ENCODE measurements at places on chromosomes 3 and 15.

DNA sequence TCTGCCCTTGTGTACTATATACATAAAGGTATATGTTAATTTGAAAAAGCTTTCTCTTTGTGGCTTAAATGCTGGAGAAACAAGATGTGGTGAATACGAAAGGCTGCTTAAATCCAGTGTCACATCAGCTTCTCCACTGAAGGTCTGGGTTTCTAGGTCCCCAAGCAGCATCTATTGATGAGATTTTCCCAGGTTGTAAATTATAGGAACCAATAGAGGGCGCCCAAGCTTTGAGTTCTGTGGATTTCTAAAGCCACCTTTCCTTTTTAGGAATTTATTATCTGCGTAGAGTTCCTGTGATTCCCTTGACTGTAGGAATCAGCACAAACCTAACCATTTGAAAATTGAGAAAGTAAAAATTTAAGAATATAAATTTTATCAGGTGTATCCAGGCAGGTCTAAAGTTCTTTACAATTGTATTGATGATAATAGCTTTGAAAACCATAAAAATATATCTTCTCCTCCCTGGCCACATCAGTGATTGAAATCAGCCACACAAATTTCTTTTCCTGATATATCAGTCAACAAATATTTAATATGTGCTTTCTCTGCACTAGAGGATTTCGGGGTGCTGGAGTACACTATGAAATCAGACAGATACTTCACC is 88.3 kb upstream of the ADAMTSL3 start:
- no peak for DNase-seq

GRCh38 chr3:154089421-154090420 is 31.5 kb upstream of the ARHGEF26 start:
- peak; percentile 34 for DNase-seq

- no peak for DNase-seq
Observed at GRCh38 chr15:81680829-81681228, 306.8 kb upstream of the TMC3 start.

DNA sequence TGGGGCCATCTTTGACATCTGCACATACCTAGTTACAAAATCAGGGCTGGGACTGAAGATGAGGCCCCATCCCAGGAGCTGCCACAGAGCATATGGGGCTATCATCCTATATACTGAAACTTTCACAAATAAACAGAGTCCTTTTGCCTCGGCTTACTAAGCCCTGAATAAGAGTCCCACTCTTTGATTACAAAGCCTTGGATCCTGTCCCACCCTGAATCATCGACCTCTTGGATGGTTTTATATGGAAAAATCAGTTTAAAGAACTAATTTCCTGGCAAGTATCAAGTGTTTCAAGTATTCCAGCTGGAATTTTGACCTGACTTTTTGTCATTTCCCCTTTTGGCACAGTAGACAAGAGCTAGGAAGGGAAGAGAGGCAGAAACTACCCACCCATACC is 331.3 kb upstream of the FRG2C start:
- DNase-seq: no peak

DNA sequence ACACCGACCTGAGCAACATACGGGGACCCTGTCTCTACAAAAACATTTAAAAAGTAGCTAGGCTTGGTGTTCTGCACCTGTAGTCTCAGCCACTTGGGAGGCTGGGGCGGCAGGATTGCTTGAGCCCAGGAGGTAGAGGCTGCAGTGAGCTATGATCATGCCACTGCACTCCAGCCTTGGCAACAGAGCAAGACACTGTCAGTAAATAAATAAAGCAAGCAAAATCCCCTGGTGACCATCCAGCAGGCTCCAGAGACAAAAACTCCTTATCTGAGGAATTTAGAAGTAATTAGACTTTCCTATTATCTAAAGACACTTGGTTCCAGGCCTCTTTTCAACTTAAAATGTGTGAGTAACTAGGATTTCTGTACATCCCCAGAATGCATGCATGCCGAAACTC is 29.5 kb upstream of the ZNF774 start:
- DNase-seq: no peak

- no peak for DNase-seq
Observed at GRCh38 chr3:73179601-73180000, 118.1 kb downstream of the EBLN2 start.

GRCh38 chr3:99774467-99774866 is 43.2 kb upstream of the CMSS1 start:
- no peak for DNase-seq

DNA sequence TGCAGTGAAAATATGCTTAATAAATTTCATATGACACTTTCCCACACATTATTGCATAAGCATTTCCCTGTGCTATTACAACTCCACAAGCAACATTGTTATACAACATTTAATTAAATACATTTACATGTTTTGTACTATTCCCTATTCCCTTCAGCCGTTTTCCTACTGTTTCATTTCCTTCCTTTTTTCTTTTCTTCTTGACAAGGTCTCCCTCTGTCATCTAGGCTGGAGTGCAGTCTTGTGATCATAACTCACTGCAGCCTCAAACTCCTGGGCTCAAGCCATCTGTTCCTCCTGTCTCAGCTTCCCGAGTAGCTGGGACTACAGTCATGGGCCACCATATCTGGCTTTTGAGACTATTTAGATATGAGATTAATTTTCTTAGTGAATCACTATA is 254.7 kb downstream of the NFKBIZ start:
- no peak for DNase-seq

GRCh38 chr3:123712077-123712860 is 127.4 kb upstream of the HACD2 start:
- no peak for DNase-seq

- no peak for DNase-seq
Observed at GRCh38 chr15:56894601-56895000, 23.8 kb upstream of the TCF12 start.

DNA sequence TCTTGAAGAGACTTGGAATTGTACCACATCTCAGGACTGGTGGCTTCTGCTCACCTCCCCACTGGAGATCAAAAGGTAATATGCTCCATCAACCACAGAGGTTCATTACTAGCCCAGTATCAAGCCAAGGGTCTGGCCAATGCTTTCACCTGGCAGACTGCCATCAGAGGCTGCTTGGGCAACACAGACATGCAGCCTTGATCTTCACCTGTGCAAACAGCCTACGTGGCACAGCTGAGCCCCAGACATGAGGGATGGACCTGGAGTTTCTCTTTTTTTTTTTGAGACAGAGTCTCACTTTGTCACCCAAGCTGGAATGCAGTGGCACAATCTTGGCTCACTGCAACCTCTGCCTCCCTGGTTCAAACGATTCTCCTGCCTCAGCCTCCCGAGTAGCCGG is 105.6 kb upstream of the HES1 start:
- peak; percentile 88 for DNase-seq

- no peak for DNase-seq
Observed at GRCh38 chr3:135325726-135326235, 530.7 kb downstream of the EPHB1 start.

DNA sequence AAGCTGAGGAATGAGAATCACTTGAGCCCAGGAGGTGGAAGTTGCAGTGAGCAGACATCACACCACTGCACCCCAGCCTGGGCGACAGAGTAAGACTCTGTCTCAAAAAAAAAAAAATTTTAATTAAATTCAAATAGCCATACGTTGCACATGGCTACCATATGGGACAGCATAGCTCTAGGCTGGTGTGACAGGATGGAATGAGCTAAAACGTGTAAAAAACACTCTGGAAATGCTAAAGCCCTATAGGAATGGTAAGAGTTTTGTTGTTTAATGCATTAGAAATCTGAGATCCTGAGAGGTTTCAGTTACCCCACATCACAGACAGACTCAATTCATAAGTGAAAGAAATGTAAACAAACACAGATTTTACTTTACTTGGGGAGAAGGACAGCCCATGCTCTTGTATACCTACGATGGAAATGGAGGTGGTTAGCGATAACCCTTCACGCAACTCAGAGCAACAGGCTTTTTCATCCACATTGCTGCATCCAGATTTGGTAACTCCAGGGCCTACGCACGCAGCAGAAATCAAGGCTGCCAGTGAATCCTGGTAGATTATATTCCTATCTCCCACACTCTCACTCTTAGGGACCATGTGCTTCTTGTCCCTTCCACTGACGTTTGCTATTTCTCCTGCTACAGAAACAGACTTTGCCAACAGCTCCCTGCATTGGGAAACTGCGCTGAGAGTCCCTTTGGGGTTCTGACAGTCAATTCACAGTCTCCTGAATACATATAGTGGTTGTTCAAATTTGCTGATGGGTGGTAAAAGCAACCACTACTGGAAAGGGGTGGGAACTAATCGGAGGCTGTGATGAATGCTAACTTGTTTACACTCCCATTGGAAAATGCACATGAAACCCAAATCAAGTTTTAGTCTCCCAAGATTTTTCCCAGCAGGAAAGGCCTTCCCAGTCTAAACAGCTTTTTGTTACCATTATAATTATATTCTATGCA is 3.1 kb downstream of the SH3BP5 start:
- no peak for DNase-seq

DNA sequence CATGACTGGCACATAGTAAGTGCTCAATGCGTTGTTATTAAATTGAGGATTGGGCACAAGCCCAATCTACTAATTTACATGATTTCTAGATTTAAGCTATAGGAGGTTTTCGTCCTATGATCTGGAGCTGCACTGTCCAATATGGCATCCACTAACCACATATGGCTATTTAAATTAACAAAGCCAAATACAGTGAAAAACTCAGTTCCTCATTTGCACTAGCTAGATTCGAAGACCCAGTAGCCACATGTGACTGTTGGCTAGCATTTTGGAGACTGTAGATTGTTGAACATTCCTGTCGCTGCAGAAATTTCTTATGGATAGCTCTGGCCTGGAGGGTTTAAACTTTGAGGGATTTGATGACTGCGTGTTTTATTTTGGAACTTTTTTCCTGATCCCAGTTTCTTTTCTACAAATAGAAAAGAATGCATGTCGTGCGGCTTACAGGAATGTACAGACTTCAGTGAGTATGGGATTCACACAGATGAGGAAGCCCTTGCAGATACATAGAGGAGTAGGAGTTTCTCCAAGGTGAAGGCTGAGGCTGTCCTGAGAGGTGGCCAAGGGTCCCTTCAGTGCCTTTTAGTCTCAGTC is 82.8 kb downstream of the SLCO3A1 start:
- no peak for DNase-seq

- DNase-seq: peak; percentile 14
Observed at GRCh38 chr3:141680620-141681389, 57.3 kb upstream of the RNF7 start.

- DNase-seq: no peak
Observed at GRCh38 chr15:100995471-100996430, 76.6 kb downstream of the LRRK1 start.

GRCh38 chr15:52567871-52568600 is 794 bp downstream of the ARPP19 start:
- DNase-seq: no peak

DNA sequence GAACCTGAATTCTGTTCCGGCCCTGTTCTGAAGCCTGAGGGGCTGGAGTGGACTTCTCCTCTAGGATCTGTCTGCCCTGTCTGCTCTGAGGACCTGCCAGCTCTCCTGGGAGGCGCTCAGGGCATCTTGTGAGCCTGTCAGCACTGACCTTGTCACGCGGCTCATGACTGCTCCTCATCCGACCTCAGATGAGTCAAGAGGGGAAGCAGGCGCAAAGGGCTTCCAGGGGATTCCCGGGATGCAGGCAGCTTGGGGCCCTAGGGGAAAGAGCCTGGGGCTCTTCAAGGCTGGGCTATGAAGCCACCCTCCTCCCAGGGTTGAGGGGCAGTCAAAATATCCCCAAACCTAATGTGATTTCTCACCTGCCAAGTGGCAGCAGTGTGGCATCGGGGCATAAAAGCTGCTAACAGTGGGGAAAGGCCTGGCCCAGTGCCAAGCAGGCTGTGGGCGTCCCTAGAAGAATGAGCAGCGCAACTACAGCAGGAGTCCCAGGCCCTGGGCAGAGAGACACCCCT is 27.6 kb upstream of the ANKDD1A start:
- peak; percentile 6 for DNase-seq

- no peak for DNase-seq
Observed at GRCh38 chr3:177196456-177197040, 734 bp downstream of the TBL1XR1 start.

DNA sequence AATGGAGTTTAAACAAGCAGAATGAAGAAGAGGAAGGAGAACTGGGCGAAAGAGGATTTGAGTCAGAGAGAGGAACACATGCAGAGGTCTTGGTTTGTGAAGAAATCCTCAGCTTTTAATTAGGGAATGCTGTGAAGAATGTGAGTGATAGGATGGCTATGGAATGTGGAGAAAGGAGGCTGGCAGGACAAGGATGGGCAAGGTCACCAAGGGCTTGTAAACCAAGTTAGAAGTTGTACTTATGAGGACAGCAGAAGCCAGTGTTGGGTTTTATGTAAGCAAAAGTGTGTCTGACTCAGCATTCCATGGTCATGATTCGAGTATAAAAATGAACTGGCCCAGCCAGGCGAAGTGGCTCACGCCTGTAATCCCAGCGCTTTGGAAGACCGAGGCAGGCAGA is 60.0 kb upstream of the IL12A start:
- DNase-seq: no peak

DNA sequence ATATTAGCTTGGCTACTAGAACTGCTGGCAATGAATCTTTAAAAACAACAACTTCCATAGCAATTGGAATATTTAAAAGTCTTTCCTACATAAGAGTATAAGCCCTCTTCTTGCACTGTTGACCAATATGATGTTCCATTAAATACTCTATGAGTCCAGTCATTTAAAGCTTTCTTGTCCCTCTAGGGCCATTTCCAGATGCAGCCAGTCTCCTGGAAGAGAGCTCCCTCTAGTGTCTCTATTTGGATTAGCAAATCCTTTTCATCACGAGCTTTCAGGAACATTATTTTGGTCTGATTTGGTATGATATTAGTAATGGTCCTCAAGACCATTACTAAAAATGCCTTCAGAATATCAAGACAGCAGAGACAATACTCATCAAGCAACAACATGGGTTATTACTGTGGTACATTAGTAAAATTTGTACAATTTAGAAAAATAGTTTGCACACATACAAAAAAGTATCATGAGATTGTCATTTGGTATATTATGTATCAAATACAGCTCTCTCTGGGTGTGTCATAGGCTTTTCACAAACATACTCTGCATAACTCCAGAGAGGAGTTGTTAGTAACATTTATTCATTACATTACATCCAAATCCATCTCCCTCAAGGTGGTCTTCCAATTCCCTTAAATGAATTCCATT is 101.3 kb downstream of the DPH6 start:
- DNase-seq: peak; percentile 0

DNA sequence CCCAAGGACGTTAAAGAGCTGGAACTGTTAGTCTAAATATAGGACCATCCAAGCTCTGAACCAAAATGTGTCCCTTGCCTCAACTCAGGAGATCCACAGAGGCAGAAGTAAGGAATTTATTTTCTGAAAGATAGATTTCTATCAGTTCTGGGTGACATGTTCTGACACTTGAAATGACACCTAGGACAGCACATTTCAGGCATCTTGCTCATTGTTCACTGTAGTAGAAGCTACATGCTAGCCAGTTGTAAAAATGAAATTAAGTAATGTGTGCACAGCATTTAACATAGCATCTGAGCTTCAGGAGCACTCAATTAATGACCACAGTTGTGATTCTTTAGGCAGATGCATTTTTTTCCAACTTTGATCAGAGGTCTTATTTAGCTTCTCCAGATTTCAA is 567 bp downstream of the CCR2 start:
- no peak for DNase-seq
